ENCODE measurements at places on chromosomes 16 and 17.

GRCh38 chr17:78159575-78160158, 8.7 kb upstream of the SYNGR2 start:
- DNase-seq: peak; percentile 77

- no peak for DNase-seq
Observed at GRCh38 chr16:90070440-90070839, 6.7 kb downstream of the PRDM7 start.

GRCh38 chr17:19645734-19646201, 2.8 kb upstream of the ALDH3A2 start:
- no peak for DNase-seq

GRCh38 chr17:40516581-40517285, 15.3 kb upstream of the TNS4 start:
- peak; percentile 60 for DNase-seq

DNA sequence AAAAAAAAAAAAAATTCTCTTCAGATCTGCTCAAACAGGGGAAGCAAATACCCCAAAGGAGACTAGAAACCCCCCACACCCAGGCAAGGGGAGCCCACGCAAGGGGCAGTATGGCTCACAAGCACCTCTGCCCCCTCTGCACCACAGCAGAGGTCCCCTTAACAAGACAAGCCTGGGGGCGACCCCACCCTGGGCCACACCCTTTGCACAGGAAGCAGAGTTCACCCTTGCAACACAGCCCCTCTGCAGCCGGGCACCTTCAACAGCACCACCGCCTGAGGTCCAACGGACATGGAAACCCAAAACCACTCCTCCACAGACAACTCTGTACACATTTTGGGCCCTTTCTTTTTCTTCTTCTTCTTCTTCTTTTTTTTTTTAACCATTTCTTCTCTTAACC, 12.8 kb downstream of the AXIN1 start:
- DNase-seq: no peak

DNA sequence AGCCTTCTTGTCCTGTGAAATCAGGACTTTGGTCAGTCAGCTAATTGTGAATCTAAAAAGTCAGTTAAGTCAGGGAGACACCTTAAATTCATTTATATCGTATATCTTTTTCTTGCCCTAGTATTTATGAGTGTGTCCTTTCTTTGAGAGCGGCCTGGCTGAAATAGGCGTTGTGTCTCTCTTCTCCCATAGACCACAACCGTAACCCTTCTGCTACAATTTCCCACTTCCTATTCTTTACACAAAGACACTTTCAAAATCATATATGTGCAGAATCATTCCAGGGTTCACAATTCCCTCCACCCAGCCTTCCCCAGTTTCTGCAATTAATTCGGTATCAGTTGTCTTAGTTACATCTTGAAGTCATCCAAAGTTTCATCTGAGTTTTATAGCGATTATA, 14.0 kb upstream of the COTL1 start:
- no peak for DNase-seq

GRCh38 chr17:48059125-48059668, 11.0 kb downstream of the NFE2L1 start:
- no peak for DNase-seq

DNA sequence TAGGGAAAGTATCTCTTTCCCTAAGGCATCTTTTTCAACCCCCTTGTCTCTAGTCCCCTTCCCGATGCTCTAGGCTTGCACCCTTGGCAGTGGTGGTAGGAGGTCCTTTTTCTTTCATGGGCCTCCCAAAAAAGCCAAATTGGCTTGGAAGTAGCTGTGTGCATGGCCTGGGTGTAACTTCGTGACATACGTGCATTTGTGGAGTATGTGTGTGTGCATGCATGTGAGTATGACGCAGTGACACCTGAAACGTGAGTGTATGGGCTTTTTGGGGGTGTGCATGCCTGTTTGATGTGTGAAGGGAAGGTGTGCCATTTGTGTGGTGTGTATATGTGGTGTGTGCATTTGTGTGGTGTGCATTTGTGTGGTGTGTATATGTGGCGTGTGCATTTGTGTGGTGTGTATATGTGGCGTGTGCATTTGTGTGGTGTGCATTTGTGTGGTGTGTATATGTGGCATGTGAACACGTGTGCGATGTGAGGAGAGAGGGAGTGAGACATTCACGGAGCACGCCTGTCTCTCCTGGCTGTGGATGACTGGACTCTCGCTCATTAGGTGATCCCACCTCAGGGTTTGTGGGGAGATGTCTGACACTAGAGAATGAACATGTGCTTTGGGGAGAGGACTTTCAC, 15.7 kb downstream of the IGFBP4 start:
- DNase-seq: no peak

GRCh38 chr17:48056246-48056745, 8.1 kb downstream of the NFE2L1 start:
- no peak for DNase-seq

DNA sequence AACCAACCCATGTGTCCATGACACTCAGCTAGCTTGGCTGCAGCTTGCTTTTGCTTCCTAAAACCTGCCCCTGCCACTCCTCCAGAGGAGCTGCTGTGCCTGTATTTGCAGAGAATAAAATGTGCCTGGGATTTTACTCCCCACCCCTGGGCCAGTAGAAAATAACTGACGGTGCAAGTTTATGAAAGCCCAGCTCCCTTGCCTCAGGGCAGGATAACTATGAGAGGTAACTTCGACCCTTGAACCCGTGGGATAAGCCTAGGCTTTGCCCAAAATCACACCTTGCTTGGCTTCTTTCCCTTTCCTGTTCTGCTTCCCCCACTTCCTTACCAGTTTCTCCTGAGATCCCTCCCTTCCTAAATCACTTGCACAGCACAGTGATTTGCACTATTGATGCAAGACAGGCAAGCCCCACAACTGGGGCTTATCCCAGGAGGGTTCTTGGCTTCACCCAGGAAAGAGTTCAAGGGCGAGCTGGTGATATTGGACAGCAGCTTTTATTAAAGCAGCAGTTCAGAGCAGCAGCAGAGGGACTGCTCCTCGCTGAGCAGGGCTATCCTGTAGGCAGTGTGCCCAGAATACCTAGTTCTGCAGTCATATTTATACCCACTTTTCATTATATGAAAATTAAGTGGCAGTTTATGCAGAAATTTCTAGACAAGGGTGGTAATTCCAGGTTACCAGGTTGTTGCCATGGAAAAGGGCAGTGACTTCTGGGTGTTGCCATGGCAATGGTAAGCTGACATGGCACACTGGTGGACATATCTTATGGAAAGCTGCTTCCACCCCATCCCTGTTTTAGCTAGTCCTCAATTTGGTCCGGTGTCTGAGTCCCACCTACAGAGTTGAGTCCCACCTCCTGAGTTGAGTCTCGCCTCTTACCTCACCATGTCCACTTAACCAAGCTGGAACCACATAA, 6.3 kb upstream of the ERCC4 start:
- no peak for DNase-seq

- no peak for DNase-seq
Observed at GRCh38 chr16:8946544-8946943, 17.2 kb downstream of the USP7 start.

DNA sequence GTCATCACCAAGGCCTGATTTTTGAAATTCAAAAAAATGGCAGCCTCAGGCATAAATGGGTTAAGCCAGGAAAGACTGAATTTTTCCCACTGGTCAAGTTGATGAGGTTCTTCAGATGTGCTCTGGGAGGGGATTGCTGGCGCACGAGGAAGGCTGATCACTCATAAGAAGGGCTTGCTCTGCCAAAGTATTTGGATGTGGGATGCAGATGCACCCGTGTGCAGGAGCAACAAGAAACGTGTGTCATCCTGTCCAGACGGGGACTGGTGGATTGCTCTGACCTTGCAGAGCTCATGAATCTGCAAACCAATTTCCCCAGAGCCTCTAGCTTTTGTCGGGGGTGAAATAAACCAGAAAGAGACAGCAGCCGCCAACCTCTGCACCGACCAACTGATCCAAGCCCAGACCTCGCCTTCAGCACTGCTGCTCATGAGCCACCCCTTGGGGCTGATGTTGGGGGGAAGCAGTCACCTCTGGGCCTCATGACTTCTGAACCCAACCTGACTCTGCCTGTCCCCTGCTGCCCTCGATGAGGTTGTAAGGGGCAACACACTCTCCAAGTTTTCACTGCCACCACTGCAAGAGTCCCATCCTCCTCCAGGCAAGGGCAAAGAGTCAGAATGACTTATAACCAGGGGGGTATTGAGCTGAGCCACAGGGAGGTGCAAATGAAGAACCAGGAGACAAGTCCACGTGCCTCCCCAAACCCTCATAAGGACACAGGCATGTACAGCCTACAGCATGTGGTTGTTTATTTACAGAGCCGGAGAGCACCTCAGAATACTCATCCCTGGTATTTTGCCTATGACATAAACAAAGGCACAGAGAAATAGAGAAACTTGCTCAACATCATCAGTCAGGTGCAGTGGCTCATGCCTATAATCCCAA, 452.0 kb downstream of the SOX9 start:
- no peak for DNase-seq

GRCh38 chr17:44067545-44067940, 1.1 kb upstream of the LSM12 start:
- no peak for DNase-seq

DNA sequence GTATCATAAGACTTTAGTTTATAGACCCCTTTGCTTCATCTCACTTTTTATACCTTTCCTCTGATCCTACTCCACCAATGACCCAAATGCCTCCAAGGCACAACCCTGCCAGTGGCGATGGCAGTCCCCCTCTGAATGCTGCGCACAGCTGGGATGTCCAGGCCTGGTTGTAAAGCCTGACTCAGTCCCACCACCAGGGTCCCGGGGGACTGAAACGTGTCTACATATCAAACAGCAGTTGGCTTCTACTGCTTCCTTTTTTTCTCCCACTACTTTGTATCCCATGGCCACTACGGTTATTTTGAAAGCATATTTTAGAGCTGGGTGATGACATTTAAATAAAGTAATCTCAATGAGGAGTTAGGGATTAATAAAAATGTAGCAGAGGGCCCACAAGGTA, 329.8 kb upstream of the PSMD7 start:
- no peak for DNase-seq

DNA sequence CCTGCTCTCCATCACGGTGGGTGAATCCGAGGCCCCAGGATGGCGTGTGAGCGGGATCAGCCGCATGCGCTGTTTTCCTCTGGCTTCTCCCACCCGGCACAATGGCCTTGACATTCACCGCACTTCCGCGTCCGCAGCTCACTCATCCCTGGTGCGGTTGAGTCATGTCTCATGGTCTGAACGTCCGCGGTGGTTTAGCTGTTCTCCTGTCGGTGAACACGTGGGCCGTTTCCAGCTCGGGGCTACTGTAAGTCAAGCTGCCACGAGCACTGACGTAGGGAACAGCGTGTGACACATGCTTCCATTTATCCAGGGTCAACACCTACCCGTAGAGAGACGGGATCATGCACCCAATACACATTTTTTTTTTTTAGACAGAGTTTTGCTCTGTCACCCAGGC, 15.3 kb upstream of the CACNA1H start:
- no peak for DNase-seq

GRCh38 chr16:58481226-58481869, 18.6 kb upstream of the NDRG4 start:
- no peak for DNase-seq

- DNase-seq: no peak
Observed at GRCh38 chr17:7496470-7497183, 12.5 kb downstream of the POLR2A start.

- DNase-seq: no peak
Observed at GRCh38 chr17:14149751-14150150, 80.4 kb downstream of the COX10 start.

DNA sequence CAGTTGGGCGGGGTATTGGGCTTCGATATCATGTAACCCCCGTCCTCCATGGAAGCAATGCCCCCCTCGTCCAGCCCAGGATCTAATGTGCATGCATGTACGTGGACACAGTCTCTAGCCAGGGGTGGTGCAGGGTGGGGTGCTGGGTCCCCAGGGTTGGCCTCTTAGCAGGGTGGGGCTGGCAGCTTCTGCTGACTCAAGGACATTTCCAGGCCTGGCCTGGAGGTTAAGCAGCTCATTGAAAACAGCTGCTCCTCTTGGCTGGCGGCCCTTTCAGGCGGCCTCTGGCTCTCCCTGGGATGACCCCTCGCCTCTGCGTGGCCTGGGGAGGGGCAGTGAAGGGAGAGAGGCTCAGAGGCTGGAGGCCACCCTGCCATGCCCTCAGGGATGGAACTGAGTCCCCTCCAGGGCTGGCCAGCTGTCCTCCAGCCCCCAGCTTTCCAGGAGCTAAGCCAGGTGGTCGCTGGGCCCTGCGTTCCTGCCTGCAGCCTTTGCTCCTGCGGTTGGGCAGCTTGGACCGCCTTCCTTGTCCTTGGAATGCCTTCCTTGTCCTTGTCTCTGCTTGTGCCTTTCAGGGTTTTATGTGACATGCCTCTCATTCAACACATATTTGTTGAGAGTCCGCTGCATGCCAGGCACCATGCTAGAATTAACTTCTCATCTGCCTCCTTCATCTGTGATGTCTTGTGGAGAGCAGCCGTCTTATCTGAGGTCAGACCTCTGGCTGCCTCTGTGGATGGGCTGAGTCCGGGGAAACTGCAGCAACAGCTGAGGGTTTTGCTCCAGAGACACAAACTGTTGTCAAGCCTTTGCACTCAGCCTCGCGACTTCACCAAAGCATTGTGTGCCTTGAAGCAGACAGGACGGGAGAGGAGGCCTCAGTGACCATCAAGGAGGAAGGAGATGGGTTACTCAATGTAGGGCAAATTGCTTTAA, 26.6 kb downstream of the MRC2 start:
- no peak for DNase-seq

DNA sequence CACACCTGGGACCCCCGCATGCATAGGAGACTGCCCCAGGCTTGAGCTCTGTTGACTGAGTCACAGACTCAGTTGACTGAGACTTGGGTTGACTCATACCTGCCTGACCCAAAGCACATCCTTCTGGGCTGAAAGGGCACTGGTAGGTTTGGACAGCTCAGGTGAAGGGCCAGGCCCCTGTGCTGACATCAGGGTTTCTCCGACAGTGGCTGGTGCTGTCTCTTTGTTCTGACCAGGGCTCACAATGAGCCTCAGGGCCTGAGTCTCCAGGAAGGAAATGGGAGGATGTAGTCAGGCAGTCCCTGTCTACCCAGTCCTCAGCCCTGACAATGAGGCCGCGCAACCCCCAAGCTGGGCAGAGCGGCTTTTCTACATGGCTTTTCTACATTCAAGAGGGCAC, 6.5 kb downstream of the SPNS2 start:
- DNase-seq: no peak

GRCh38 chr17:60091908-60092331, 13.2 kb upstream of the HEATR6 start:
- DNase-seq: no peak

DNA sequence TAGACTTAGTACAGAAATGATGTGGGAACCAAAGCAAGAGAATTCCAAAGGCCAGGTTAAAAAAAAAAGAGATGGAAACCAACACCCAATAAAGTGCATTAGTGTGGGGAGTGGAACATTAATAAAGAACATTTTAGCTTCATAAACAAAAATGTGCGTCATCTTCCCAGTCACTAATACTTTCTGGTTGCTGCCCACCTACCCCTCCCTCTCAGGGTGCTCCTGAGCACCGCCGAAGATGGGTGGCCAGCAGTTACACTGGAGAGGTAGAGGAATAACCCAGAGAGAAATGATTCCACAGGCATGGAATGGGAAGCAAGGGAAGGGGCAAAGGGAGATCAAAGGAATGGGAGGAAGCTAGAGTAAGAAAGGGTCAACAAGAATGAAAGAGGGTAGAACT, 6.0 kb upstream of the CHD3 start:
- DNase-seq: no peak

Measured in GM12878 (cell line).